ENCODE measurements at places on chromosomes 5 and 9. TPM values are rescaled to one million over a fixed set of nuclear protein-coding genes. Genes with fewer than 3 reads are reported as not detected.

HSPB3 gene
- not detected for total RNA-seq

LECT2 gene
- not detected for total RNA-seq

TRPM3 gene
- total RNA-seq = not detected

SH2D3C gene
- 0.16 TPM for total RNA-seq

CDH9 gene
- total RNA-seq = not detected

CCNG1 gene
- 53.7 TPM for total RNA-seq

LVRN gene
- total RNA-seq = not detected

SEMA6A gene
- 0.21 TPM for total RNA-seq

TUT7 gene
- 9.8 TPM for total RNA-seq

BAAT gene
- total RNA-seq = 0.58 TPM

IFNA21 gene
- not detected for total RNA-seq

SHOC1 gene
- not detected for total RNA-seq

ZDHHC11B gene
- 1.3 TPM for total RNA-seq

GABBR2 gene
- total RNA-seq = 0.50 TPM

PDGFRB gene
- total RNA-seq = 0.18 TPM

PCDHB2 gene
- total RNA-seq = 4.1 TPM

PCDHGB1 gene
- 2.1 TPM for total RNA-seq

IFNB1 gene
- not detected for total RNA-seq

FER gene
- 4.9 TPM for total RNA-seq

RORB gene
- not detected for total RNA-seq

SCGB3A2 gene
- total RNA-seq = not detected

MRPL36 gene
- total RNA-seq = 111 TPM

SAPCD2 gene
- total RNA-seq = 28.6 TPM

HRH2 gene
- 0.71 TPM for total RNA-seq

GRM6 gene
- total RNA-seq = not detected

ASS1 gene
- 16.7 TPM for total RNA-seq

SYNPO gene
- 25.3 TPM for total RNA-seq

SCGB3A1 gene
- not detected for total RNA-seq

ANKRD20A1 gene
- total RNA-seq = 0.28 TPM

PKD2L2 gene
- 0.03 TPM for total RNA-seq

PLCXD3 gene
- total RNA-seq = 0.31 TPM

TMED7 gene
- total RNA-seq = 71.3 TPM

FAM153A gene
- total RNA-seq = not detected

FGF1 gene
- total RNA-seq = 0.13 TPM

VLDLR gene
- total RNA-seq = 22.4 TPM

SPINK4 gene
- not detected for total RNA-seq

C9orf153 gene
- total RNA-seq = not detected
